ENCODE measurements at places on chromosomes 3 and 15. TPM values are rescaled to one million over a fixed set of nuclear protein-coding genes. Genes with fewer than 3 reads are reported as not detected.
A peak's percentile ranks its signal among the peaks of the same experiment; 100 is the strongest.

- no peaks in the 10 kb centered on the region for H3K36me3 ChIP-seq
- H3K27ac ChIP-seq, result peak overlapping the region; percentile 74
- no peak overlapping the region for H3K4me3 ChIP-seq
- H3K4me1 ChIP-seq, result peaks cover 41% of the 10 kb centered on the region
- no peaks in the 10 kb centered on the region for H3K27me3 ChIP-seq
Measured at GRCh38 chr3:57151021-57151449, 14.1 kb downstream of the IL17RD start.

The FBXW12 gene
- not detected for total RNA-seq

The PRSS50 gene
- total RNA-seq, result 0.81 TPM

The CNTN3 gene
- 1.2 TPM for total RNA-seq

- no peak overlapping the region for H3K4me3 ChIP-seq
- no peaks in the 10 kb centered on the region for H3K36me3 ChIP-seq
- H3K27ac ChIP-seq, result no peak overlapping the region
- no peaks in the 10 kb centered on the region for H3K27me3 ChIP-seq
- no peak for DNase-seq
Measured at GRCh38 chr3:44104668-44105321, 136.9 kb upstream of the TOPAZ1 start.

DNA sequence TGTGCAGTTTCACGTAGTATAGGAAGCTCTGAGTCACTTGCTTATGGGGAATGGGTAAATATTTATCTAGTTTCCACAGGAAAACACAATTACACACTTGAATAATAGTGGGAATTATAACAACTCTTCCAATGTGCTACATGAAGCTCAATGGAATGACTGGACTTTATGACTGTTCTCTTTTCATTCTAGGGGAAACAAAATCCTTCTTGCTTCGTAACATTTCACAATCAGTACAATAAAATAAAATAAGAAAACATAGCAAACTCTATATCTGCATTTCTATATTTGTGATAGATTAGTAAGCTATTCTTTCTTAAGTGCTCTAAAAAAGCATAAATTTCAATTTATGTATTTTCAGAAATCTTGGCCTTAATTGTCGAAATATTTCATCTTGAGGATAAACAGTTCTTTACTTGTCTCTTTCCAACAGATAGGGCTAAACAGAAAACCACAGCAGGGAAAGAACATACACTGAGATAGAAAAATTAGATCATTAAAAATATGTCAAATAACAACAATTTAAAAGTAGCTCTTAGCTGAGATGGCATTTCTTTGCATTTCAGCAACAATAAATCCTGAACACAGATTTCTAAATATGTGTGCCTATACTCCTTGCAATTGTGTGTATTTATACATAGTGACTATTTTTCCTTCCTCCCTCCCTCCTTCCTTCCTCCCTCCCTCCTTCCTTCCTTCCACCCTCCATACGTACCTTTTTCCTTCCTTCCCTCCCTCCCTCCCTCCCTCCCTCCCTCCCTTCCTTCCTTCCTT lies 395.5 kb upstream of the KCNMB2 start:
- DNase-seq, result no peak
- no peak overlapping the region for H3K4me3 ChIP-seq
- H3K36me3 ChIP-seq, result no peaks in the 10 kb centered on the region
- H3K4me1 ChIP-seq, result peaks cover 13% of the 10 kb centered on the region

GRCh38 chr15:88147760-88148159 lies 108.8 kb downstream of the NTRK3 start:
- no peaks in the 10 kb centered on the region for H3K36me3 ChIP-seq
- no peaks in the 10 kb centered on the region for H3K4me1 ChIP-seq
- H3K27ac ChIP-seq, result no peak overlapping the region
- no peaks in the 10 kb centered on the region for H3K27me3 ChIP-seq
- DNase-seq, result no peak

DNA sequence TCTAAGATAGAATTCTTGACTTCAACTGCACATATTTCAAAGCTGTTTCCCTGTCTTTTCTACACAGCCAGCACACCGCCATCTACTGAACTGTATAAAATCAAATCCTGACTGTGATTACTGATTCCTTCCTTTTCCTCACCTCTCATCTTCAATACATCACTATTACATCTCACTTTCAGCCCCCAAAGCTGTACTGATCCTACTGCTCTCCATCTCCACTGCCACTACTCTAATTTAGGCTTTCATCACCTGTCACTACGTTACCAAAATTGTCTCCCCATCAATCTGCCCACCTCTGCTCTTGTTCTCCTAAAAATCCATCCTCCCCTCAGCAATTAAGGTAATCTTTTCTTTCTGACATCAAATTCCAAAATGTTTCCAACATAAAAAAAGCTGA lies 4.5 kb upstream of the CCDC39 start:
- no peaks in the 10 kb centered on the region for H3K36me3 ChIP-seq
- H3K4me1 ChIP-seq, result no peaks in the 10 kb centered on the region
- H3K27me3 ChIP-seq, result peaks cover 22% of the 10 kb centered on the region
- no peak overlapping the region for H3K27ac ChIP-seq
- no peak for DNase-seq

GRCh38 chr3:105499961-105500360 lies 133.3 kb downstream of the ALCAM start:
- no peak overlapping the region for H3K4me3 ChIP-seq
- H3K4me1 ChIP-seq, result peaks cover 1% of the 10 kb centered on the region
- no peaks in the 10 kb centered on the region for H3K36me3 ChIP-seq
- DNase-seq, result no peak
- no peaks in the 10 kb centered on the region for H3K27me3 ChIP-seq

The CDC25A gene
- total RNA-seq, result not detected

DNA sequence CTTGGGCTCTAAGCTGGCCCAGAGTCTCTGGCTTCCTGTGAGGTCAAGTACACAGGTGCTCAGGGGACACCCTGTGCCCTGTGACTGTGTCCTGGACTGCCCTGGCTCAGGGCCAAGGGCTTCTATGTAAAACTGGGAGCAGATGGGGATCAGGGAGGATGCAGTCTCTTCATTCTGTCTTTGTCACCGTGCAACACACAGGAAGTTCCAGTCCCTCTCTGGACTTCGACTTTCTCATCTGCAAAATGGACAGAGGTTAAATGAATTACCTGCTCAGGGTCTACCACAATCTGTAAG lies 61.9 kb upstream of the TLE3 start:
- H3K36me3 ChIP-seq, result no peaks in the 10 kb centered on the region
- no peak overlapping the region for H3K4me3 ChIP-seq
- DNase-seq, result no peak
- H3K27ac ChIP-seq, result no peak overlapping the region
- H3K4me1 ChIP-seq, result peaks cover 59% of the 10 kb centered on the region

DNA sequence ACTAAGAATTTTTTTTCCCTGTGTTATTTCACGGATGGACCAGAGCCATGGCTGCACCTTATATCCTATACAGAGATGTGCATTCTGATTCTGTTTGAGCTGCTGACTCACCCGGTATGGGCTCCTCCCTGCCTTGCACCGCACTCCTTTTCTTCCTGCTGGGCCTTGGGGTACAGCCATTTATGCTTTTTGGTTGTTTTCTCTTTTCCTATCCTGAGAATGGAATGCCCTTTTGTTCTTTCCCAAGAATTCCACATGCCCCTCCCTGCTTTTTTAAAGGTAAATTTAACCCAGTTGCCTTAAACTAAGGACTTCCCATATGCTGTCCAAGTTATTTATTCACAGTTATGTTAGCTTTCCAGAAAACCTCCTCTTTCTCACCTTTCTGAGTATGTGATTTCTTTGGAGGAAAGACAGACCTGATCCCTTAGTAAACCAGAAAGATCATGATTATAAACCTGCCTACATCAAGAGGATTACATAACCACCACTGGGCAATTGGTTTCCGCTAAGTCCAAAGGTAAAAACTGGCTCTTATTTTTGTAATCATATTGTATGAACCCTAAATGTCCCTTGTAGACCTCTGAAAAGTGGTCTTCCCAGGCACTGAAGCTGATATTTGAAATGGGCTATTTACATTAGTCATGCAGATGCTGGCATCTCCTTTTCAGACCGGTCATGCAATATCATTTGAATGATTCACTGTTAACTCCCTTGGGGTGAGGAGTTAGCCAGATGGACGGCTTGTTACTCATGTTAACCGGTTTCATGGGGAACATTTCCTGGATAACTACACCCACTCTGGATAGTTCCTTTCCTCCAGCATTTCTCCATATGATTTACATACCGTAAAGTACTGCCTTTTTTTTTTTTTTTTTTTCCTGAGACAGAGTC lies 45.5 kb downstream of the TMOD3 start:
- H3K4me3 ChIP-seq, result no peak overlapping the region
- DNase-seq, result peak; percentile 67
- peaks cover 32% of the 10 kb centered on the region for H3K4me1 ChIP-seq
- peaks cover 24% of the 10 kb centered on the region for H3K36me3 ChIP-seq
- no peaks in the 10 kb centered on the region for H3K27me3 ChIP-seq

DNA sequence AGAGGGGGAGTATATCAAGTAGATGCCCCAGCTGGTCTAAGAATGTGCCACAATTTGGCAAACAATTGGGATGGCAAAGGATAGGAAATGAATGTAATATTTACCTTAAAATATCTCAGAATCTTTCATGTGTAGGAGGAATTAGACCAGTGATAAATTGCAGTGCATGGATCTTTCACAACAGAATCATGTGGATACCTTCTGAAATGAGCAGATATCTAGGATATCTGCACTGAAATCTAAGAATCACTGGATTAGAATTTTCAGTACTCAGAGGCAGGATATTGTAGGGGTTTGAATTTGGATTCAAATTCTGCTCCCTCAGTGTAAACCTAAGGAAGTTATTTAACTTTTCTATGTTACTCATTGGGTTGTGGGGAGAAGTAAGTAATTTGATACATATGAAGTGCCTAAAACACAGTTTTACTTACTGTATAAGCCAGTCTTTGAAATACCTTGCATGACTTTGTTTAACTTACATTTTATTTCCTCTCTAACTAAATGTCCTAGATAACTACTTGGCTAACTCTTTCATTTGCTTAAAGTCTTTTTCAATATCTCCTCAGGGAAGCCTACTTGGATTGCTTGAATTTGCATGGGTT lies 8.8 kb downstream of the IL1RAP start:
- no peaks in the 10 kb centered on the region for H3K27me3 ChIP-seq
- H3K4me1 ChIP-seq, result no peaks in the 10 kb centered on the region
- no peaks in the 10 kb centered on the region for H3K36me3 ChIP-seq
- no peak overlapping the region for H3K27ac ChIP-seq

The KLHL40 gene
- total RNA-seq, result not detected

GRCh38 chr15:78000927-78001249 lies 76.6 kb downstream of the TBC1D2B start:
- H3K27ac ChIP-seq, result no peak overlapping the region
- H3K4me3 ChIP-seq, result no peak overlapping the region
- peaks cover 23% of the 10 kb centered on the region for H3K36me3 ChIP-seq
- DNase-seq, result peak; percentile 62
- H3K4me1 ChIP-seq, result no peaks in the 10 kb centered on the region

GRCh38 chr3:193564012-193564411 lies 9.3 kb upstream of the ATP13A4 start:
- no peak overlapping the region for H3K27ac ChIP-seq
- DNase-seq, result no peak
- no peaks in the 10 kb centered on the region for H3K4me1 ChIP-seq
- H3K4me3 ChIP-seq, result no peak overlapping the region

DNA sequence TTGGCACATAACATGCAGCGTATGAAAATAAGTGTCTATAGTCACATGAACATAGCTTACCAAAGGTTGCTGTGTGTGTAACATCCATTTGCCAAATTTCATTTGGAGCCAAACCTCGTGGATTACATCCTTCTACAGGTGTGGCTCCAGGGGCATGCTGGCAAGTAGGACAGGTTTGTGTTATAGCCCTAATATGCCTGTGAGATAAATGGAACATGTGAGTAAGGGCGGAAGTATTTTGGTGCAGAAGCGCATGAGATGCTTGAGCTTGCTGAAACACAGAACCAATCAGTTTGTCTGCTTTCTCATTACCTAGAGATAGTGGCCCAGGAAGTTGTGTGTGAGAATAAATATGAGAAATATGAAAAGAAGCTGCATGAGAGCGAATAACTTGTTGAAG lies 21.8 kb upstream of the XCR1 start:
- H3K27me3 ChIP-seq, result no peaks in the 10 kb centered on the region
- no peaks in the 10 kb centered on the region for H3K4me1 ChIP-seq
- no peak overlapping the region for H3K27ac ChIP-seq
- no peak overlapping the region for H3K4me3 ChIP-seq

The B3GALNT1 gene
- total RNA-seq, result 2.1 TPM

DNA sequence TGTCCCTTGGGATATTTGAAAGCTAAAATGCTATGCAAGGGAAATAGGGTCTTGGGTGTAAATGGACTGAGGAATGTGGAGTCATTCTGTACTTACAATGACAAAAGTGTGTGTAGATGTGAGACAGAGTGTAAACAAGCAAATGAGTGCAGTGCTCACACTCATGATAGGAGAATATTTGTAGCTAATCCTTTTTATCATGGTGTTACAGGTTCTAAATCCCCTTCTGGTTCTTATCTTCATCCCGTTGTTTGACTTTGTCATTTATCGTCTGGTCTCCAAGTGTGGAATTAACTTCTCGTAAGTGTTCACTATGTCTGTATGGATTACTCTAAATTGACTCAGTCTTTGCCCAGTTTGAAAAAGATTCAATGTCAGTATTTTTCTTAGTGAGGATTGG lies 30.5 kb downstream of the SLC15A2 start:
- no peak overlapping the region for H3K27ac ChIP-seq
- DNase-seq, result no peak
- no peaks in the 10 kb centered on the region for H3K27me3 ChIP-seq
- no peaks in the 10 kb centered on the region for H3K36me3 ChIP-seq
- H3K4me3 ChIP-seq, result no peak overlapping the region
- no peaks in the 10 kb centered on the region for H3K4me1 ChIP-seq

GRCh38 chr3:57079474-57079831 lies 19.0 kb downstream of the SPATA12 start:
- no peak overlapping the region for H3K27ac ChIP-seq
- no peak for DNase-seq
- no peaks in the 10 kb centered on the region for H3K27me3 ChIP-seq
- peak overlapping the region; percentile 92 for H3K4me3 ChIP-seq
- no peaks in the 10 kb centered on the region for H3K36me3 ChIP-seq
- H3K4me1 ChIP-seq, result peaks cover 23% of the 10 kb centered on the region

DNA sequence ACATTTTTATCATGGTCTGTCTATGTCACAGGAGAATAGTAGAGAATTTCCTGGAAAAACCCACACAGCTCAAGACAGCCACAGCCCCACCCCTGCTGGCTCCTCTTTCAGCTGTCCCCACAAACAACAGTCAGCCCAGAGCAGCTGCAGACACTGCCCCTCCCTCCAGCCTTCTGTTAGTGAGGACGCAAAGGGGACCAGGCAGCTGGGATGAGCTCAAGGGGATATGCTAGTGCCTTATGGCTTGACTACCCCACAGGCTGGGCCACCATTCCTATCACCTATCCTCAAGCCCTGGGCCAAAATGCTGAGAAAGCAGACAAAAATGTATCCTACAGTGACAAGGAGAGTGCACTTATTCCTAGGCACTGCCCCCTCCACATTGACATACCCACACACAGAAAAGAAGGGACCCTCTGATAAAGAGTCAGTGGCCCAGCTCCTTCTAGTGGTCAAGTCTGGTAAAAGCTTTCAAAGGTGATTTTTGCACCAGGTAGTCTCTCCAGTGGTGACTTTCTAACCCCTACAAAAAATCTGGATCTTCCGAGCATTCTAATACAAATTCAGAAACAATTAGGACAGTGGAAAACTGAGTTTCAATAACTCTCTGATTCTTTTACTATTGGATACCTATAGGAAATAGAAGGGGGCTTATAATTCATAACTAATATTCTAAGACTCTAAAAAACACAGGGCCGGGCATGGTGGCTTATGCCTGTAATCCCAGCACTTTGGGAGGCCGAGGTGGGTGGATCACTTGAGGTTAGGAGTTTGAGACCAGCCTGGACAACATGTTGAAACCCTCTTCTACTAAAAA lies 3.0 kb upstream of the MAP1A start:
- peak overlapping the region; percentile 88 for H3K27ac ChIP-seq
- no peaks in the 10 kb centered on the region for H3K36me3 ChIP-seq
- H3K4me3 ChIP-seq, result no peak overlapping the region
- no peaks in the 10 kb centered on the region for H3K27me3 ChIP-seq
- no peak for DNase-seq

The POPDC2 gene
- 86.6 TPM for total RNA-seq

Data from sigmoid colon (tissue), 7 donors.